ENCODE measurements at places on chromosomes 13 and 19.

DNA sequence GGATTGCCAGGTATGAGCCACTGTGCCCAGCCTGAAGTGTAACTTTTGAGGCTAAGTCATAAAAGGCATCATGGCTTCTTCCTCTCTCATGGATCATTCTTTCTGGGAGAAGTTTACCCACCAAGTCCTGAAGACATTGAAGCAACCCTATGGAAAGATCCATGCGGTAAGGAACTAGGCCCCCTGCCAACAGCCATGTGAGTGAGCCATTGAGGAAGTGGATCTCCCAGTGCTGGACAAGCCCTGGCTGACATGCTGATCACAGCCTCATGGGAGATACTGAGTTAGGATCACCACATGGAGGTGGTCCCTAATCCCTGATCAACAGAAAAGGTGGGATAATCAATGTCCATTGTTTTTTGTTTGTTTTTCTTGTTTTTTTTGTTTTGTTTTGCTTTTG, 3.3 kb upstream of the NUDT19 start:
- no peak for DNase-seq

- no peak for DNase-seq
These were observed 729 bp upstream of the ARID3A start for GRCh38 chr19:925087-925525.

DNA sequence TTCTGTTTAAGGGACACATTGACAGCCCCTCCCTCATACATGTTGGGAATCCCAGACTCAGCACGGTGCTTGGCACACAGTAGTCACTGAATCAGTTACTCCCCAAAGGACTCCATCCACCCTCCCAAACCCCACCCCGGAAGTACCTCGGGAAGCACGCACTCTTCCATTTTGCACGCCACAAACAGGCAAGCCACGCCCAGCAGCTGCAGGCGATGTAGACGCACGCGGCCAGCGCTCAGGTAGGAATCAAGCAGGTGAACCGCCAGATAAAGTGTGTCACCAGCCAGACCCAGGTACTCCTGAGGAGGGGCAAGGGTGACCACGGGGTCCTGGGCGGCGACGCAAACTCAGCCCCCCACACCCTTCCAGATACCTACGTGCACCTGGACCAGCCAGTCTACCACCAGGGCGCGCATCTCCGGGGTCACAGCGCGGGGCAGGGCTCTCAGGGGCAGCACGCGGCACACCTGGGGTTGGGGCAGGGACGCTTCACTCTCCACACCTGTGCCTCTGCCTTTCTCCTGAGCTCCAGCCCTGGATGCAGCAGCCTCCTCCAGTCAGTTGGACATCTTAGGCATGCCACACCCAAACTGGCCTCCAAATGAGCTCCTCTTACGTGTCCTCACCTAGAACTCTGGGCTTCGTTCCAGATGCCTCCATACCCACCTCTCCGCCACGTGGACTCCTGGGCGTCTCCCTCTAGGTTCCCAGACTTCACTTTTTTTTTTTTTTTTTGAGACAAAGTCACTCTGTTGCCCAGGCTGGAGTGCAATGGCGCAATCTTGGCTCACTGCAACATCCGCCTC, 1.9 kb downstream of the CCNP start:
- DNase-seq = no peak

GRCh38 chr13:99214232-99214631, 13.6 kb downstream of the UBAC2 start:
- DNase-seq = no peak

- DNase-seq = peak; percentile 55
These were observed 211.9 kb downstream of the OLFM4 start for GRCh38 chr13:53240401-53241025.

GRCh38 chr13:73757481-73758233, 376.5 kb downstream of the KLF12 start:
- DNase-seq = no peak

DNA sequence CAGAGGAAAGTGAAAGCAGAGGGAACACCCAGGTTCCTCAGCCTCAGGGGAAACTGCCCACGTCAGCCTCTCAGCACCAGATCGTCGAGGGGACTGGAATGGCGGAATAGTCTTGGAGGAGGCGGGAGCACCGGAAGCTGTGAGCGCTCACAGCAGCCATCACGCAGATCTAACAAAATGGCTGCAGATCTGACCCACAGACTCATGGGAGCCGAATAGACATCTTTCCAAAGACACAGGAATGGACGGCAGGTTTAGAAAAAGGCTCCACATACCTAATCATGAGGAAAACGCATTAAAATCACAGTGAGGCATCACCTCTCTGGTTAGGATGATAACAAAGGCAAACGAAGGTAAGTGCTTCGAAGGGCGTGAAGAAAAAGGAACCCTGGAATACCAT, 11.8 kb upstream of the LILRA2 start:
- DNase-seq = no peak

GRCh38 chr19:48330012-48330681, 4.8 kb downstream of the EMP3 start:
- DNase-seq = peak; percentile 96

Measured in NCI-H510A treated with DMSO at 0.1 percent for 48 hours (cell line).